ENCODE measurements at places on chromosomes 2 and 18.

DNA sequence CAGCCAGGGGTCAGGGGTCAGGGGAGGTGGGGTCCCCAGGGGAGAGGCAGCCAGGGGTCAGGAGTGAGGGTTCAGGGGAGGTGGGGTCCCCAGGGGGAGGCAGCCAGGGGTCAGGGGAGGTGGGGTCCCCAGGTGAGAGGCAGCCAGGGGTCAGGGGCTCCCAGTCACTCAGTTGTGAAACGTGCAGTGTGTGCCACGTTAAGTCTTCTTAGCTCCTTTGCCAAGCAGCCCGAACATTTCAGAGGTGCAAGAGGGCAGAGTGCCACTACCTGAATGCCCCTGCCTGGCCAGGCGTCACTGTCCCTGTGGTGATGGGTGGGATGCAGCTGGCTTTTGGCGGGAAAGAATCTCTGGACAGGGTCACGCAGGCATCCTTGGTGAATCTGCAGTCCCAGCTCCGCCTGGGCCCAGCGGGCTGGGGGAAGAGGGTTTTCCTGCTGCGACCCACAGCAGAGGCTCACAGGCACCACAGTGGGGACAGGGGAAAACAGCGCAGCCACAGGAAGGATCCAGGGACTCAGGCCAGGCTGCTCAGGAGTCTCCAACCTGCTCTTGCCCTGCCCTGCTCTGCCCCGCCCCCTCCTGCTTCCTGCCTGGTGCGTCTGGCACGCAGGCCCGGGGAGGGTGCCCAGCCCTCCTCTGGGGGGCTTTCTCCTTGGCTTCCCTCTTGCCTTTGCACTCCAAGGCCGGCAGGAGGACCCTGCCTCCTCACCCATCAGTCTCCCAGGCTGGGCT, 188.3 kb downstream of the TWIST2 start:
- DNase-seq, result no peak

DNA sequence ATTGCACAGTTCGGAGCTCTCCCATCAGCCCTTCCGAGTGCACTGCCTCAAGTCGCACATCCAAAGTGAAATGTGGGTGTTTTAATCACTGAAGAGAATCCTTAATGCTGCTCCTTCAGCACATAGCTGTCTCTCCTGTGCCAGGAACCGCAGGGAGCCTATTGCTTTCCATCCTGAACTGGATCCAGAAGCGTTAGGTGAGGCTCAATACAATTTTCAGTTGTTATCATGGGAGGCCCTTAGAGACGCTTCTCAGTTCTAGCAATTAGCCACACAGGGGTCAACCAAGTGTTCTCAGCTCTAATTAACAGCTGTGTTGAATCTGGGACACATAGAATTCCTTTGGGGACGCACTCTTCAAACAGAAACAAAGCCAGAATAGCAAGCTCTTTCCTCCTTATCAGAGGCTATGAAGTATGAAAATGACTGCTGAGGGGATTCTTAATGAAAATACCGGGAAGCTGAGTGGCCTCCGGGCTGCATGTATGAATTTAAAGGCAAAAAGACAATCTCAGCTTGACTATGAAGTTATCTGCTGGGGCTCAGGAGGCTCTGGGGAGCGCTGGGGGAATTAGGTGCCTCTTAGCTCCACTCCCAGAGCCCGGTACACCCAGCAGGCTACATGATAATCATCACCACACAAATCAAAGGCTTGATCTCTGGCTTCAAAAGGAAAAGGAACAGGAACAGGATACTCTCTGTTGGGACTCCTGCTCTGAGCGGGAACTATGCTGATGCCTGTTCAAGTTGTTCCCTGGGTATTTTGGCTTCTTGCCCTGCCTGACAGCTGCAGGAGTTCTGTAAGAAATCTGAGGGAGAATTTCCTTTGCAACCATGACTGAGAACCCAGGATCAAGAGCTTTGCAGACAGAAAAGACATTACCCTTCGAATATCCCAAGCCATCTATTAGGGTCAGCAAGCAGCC, 55.4 kb upstream of the NCOA1 start:
- no peak for DNase-seq

GRCh38 chr2:12948231-12948960, 231.7 kb downstream of the TRIB2 start:
- no peak for DNase-seq

DNA sequence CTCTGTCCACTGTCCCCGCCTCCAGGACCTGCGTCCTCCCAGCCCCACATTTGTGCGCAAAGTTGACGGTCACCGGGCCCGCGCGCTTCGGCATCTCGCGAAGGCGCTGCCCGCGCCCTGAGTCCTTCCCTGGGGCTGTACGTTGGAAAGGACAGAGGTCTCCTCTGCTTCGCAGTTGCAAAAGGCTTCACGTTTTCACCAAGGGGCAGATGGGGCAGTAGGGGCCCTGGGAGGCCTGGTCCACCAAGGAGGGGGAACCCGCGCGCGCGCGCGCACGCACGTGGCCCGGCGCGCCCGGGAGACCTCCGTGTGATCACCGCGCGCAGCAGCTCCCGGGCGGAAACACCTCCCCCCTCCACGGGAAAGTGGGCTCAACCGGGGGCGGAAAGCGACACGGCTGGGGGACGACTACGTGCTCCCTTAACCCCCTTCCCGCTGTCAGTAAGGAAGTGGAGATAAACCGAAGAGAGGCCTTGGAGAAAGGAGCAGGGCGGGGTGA, 21.9 kb downstream of the TEX44 start:
- DNase-seq, result no peak

GRCh38 chr2:6213056-6213780, 521.0 kb downstream of the SOX11 start:
- no peak for DNase-seq

Measured in activated T-helper 1 cell treated with Interleukin-2 at 50 U/mL for 16 hours (primary cell).